Breast epithelium (tissue), 4 donors: ENCODE measurements at places on chromosomes 1 and 21.

DNA sequence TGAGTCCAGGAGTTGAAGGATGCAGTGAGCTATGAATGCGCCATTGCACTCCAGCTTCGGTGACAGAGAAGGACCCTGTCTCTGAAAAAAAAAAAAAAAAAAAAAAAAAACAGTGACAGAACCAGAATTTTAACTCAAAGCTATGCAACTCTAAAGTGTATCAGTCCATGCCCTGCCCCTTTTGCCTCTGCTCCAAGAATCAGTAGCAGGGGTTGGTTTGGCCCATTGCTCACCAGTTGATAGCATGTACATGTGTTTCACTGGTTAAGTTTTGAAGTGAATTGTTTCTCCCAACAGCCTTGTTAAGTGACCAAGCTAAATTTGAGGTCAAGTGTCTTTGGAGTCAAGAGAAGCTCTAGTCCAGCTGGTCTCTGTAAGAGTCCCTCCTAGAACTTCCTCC lies 245.9 kb downstream of the PLPP3 start:
- H3K36me3 ChIP-seq, result no peaks in the 10 kb centered on the region

- no peak overlapping the region for H3K4me3 ChIP-seq
- H3K4me1 ChIP-seq, result no peaks in the 10 kb centered on the region
- H3K27me3 ChIP-seq, result no peaks in the 10 kb centered on the region
- no peak for DNase-seq
- no peak overlapping the region for H3K27ac ChIP-seq
- H3K36me3 ChIP-seq, result no peaks in the 10 kb centered on the region
Measured at GRCh38 chr21:17050156-17050555, 462.7 kb upstream of the CXADR start.

GRCh38 chr1:227774821-227775661 lies 39.8 kb downstream of the SNAP47 start:
- H3K4me1 ChIP-seq, result no peaks in the 10 kb centered on the region
- no peaks in the 10 kb centered on the region for H3K27me3 ChIP-seq
- H3K4me3 ChIP-seq, result no peak overlapping the region
- H3K36me3 ChIP-seq, result no peaks in the 10 kb centered on the region
- no peak for DNase-seq

DNA sequence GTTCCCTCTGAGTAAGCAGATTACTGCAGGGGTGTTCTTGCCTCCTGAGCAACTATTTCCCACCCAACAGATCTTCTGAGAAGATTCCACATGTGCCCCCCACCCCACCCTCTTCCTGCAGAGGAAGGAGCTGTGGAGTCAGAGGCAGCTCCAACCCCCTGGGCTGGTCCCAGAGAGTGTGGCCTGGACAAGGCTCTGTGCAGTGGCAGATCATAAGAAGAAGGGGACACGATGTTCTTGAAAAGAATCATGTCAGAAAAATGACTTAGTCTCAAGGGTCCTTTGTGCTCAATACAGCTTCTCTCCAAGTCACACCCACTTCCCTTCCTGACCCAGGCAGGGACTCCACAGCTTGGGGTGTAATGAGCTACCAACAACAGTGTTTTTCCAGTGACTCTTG lies 95.2 kb downstream of the SYF2 start:
- no peak for DNase-seq
- no peaks in the 10 kb centered on the region for H3K27me3 ChIP-seq
- H3K4me1 ChIP-seq, result no peaks in the 10 kb centered on the region
- H3K27ac ChIP-seq, result no peak overlapping the region

DNA sequence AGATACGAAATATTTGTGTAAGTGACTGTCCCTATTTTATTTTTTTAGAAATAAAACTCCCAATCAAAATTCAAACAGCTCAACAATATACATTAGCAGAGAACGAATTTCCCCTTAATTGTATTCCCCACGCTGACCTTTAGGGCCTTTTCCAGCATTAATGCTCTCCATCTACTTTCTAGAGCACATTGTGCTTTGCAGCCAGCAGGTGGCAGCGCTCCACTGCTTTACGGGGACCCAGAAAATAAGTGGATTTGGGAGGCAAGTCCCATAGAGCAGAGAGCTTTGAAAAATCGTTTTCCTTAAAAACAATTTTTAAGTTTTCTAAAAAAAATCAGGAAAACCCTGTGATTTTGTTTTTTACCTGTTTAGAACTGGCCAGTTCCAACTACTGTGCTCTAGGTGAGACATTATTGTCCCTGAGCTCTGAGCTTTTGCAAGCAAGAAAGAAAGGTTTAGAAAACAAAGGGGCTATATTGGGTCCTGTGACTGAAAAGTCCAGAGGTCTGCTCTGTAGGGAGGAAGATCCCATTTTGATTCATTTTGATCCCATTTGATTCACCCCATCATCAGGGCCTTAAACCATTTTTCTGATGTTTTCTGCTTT lies 144.4 kb upstream of the ZNF644 start:
- H3K36me3 ChIP-seq, result no peaks in the 10 kb centered on the region
- H3K27ac ChIP-seq, result no peak overlapping the region
- no peak overlapping the region for H3K4me3 ChIP-seq
- DNase-seq, result no peak
- no peaks in the 10 kb centered on the region for H3K27me3 ChIP-seq

DNA sequence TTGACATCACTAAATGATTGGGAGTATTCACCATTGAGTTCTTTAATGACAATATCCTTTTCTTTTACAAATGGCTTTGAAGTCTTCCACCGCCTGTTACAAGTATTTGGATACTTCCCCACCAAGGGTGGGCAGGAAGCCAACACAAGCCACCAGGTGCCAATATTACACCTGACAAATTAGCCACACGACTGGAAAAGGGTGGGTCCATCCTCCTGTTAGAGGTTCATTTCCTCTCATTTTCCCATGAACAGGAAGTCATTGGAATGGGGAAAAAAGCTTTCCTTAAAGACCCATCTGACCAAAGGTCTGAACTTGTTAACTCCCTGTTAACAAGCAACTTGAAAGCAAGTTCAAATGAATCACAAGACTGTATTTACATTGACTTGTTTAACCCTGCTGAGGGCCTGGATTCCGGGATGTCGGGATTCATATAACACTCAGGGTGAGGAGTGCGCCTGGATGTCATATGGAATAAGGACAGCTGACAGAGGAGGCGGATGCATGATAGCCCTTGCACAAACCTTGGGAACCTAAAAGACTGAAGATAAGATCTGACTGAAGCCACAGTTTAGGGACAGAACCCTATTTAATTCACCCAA lies 40.5 kb upstream of the PROX1 start:
- no peaks in the 10 kb centered on the region for H3K36me3 ChIP-seq
- no peaks in the 10 kb centered on the region for H3K27me3 ChIP-seq
- no peak for DNase-seq
- H3K4me1 ChIP-seq, result no peaks in the 10 kb centered on the region
- no peak overlapping the region for H3K27ac ChIP-seq

- H3K4me1 ChIP-seq, result no peaks in the 10 kb centered on the region
- no peak overlapping the region for H3K4me3 ChIP-seq
- peaks cover 11% of the 10 kb centered on the region for H3K36me3 ChIP-seq
Measured at GRCh38 chr1:247156787-247157232, 15.0 kb downstream of the ZNF124 start.

DNA sequence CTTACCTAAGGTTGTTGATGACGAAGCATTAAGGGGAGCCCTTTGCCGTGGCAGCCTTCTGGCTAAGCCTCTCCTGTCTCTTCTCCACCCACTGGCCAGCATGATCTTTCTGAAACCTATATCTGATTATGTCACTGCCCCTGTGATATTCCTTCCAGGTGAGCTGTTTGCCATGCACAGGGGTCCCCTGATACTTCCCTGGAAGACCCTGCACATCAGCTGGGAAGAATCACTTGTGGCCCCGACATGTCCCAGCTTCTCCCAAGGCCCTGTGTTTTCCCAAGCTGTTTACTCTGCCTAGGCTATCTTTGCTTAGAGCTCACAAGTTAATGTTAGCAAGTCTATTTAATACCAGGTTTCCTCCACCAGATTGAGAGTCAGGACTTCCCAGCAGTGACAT lies 12.3 kb downstream of the RD3 start:
- no peaks in the 10 kb centered on the region for H3K27me3 ChIP-seq
- H3K27ac ChIP-seq, result no peak overlapping the region
- no peak overlapping the region for H3K4me3 ChIP-seq
- no peak for DNase-seq

DNA sequence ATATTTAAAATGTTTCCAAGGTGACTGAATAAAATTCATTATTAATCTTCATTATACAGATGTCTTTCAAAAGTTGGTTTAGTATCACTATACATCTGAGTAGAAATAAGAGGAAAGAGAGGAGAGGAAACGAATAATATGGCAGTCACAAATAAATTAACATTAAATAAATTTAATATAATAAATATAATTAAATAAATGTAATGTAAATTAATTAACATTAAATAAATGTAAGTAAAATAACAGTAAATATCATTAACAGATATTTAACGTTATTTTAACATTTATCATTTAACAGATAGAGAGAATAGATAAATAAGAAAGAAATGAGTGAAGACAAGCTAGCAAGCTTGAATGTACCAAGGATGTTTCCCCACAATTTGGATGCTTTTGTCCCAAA lies 592.7 kb downstream of the NEGR1 start:
- H3K36me3 ChIP-seq, result no peaks in the 10 kb centered on the region
- DNase-seq, result no peak
- H3K4me3 ChIP-seq, result no peak overlapping the region
- no peaks in the 10 kb centered on the region for H3K4me1 ChIP-seq

GRCh38 chr1:209101106-209101505 lies 482.4 kb upstream of the CAMK1G start:
- no peaks in the 10 kb centered on the region for H3K36me3 ChIP-seq
- H3K4me1 ChIP-seq, result no peaks in the 10 kb centered on the region
- no peaks in the 10 kb centered on the region for H3K27me3 ChIP-seq
- no peak for DNase-seq
- no peak overlapping the region for H3K27ac ChIP-seq
